ENCODE measurements at places on chromosomes 4 and X.
A peak's percentile ranks its signal among the peaks of the same experiment; 100 is the strongest.

DNA sequence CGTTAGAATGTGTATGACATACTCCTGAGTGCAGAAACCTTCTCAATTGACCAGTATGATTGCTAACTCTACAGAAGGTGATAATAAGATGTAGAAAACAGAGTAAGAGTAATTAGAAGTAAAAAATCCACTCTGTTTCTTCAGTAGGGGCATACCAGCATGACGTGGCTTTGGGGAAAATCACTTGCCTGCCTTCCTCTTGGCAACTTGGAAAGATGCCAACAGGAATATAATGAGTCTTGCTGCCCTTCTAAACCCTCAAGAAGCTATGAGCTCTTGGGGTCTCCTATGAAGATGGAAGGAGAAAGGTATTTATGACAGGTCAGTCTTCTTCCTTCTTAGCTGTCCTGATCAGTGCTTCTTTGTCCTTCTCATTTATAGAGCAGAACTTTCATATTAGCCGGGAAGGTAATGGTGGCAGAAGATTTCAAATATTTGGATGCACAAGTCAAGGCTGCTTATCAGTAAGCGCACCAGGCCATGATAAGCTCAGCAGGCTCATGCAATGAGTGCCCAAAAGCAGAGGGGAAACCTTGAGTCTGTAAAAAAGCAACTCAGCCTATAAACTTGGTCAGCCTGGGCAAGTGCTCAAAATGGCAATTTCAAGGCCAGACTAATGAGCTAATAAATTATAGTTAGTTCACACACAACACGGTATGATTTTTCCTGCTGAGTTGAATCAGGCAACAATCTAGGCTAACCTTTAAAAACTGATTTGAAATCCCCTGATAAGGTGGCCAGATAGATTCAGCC lies 69.7 kb upstream of the PPARGC1A start:
- no peak for DNase-seq

DNA sequence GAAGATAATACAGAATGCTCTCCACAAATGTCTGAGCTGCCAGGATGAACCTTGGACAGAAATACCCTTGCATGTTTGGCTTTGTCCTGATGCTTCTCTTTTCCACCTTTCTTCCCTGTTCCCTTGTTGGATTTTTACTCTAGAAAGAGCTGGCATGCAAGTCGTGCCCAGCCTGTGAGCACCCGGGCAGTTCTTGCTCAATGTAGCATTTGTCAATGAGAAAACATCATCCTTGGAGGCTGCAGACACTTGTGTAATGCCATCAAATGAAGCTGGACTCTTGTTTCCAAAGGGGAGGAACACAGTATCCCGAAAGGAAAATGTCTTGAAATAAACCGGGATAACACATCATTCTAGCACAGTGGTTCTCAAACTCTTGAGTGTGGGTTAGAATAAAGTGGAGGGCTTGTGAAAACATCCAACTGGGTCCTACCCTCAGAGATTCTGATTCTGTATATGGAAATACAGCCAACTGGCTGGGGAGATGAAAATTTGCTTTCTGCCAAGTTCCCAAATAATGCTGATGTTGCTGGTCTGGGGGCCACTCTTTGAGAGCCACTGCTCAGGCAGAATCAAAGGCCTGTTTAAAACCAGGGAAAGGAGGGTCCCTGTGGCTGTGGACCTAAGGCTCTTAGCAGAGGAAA lies 237.2 kb downstream of the SPATA18 start:
- no peak for DNase-seq

DNA sequence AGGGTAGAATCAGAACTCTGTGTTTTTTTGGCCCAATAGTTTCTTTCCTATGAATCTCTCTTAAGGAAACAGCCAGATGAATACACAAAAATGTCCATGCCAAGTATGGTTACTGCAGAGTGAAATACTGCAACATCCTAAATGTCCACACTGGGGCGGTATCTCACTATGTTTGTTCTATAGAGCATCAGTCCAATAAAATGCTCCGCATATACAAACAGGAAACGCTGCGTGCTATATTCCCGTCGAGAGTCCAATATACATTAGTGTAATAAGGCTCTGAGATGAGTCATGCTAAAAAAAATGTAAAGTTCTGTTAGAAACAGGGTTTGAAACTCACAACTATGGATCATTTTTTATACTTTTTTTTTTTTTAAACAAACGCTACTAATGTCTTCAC lies 72.9 kb upstream of the ENOX2 start:
- DNase-seq: peak; percentile 30

- no peak for DNase-seq
Observed at GRCh38 chr4:2138846-2139500, 79.8 kb downstream of the NAT8L start.

GRCh38 chrX:2708592-2709188 lies 17.6 kb downstream of the CD99 start:
- no peak for DNase-seq

DNA sequence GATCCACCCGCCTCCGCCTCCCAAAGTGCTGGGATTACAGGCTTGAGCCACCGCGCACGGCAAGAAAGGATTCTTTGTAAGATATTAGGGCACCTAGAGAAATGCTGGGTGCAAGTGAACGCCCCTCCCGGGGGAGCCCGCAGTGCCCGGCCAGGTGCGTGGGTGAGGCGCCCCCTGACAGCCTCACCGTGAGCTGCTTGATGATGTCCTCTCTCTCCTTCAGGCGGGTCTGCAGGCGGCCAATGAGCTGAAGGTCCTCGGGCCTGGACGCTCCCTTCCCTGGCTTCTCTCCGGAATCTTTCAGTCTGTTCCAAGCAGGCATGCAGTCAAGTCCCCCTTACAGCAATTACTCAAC lies 21.9 kb downstream of the MED28 start:
- DNase-seq: no peak

- DNase-seq: no peak
Observed at GRCh38 chr4:5218376-5219069, 167.2 kb downstream of the STK32B start.

- no peak for DNase-seq
Observed at GRCh38 chr4:85964298-85964697, 395.6 kb downstream of the MAPK10 start.

DNA sequence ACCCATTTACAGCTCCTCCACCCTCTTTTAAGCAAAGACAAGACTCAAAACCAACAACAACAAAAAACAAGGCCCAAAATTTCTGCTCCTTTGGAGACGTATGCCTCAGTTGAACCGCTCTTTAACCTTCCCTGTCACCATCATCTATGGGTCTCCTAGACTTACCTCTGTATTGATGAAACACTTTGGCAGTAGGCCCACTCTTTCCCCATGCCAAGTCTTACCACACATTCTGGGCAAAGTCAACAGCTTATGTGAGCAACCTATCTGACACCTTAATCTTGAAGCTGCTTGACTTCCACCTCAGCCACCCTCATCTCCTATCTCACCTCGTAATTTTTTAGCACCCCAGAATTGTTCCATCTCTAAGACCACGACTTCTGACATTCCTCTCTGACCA lies 99.7 kb upstream of the CXorf66 start:
- DNase-seq: no peak

Measured in CD4-positive, alpha-beta T cell treated with Interleukin-17A for 1 hour (primary cell).